NCI-H2029 (cell line): ENCODE measurements at places on chromosomes 1 and 21.

DNA sequence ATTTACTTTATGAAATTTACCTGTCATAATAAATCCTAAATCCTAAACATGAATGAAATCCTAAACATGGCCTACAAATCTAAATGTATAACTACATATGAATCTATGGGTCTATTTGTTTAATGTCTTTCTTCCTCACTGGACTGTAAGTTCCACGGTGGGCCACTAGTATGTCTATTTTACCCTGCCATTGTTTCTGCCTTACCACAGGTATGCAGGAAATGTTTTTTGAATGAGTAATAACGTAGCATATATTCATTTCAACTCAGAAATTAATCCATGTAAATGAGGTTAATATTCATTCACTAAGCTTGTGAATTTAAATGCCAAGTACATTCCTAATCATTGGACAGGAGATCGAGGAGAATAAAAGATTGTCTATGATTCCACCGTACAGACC, 35.3 kb downstream of the B3GALNT2 start:
- DNase-seq = no peak

DNA sequence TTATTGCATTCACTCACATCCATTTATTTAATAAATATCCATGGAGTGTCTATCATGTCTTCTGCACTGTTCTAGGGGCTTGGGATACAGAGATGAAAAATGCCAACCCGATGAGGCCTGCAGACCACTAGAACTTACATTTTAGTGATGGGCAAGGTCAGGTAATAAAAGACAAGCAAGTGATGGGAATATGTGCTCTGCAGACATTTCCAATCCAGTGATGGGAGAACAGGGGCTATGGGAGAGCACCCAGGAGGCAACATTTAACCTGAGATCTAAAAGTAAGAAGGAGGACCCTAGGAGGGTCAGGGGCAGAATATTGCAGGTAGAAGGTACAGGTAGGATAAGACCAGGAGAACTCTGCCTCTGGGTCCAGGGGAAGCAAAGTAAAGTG, 53.1 kb downstream of the ETS2 start:
- DNase-seq = no peak

- DNase-seq = no peak
Observed at GRCh38 chr21:33696465-33696864, 54.2 kb downstream of the ITSN1 start.

DNA sequence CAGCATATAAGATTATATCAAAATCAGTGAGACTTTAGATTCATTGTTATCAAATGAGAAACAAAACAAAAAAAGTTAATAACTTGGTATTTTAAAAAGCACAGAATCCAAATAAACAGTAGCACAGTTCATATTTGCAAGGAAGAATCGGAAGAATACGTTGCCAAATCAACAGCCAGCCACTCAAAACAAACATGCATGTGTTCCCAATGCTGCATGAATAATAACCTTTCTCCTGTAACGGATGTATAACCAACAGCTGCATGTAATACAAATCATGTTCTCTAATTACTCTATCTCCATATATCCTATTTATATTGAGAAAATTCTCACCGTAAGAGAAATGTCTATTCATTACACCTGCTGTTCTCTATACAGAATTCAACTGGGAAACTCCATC, 98.9 kb upstream of the FOXD3 start:
- no peak for DNase-seq

GRCh38 chr1:110163591-110163990, 13.3 kb downstream of the SLC6A17 start:
- peak; percentile 56 for DNase-seq

GRCh38 chr1:185376840-185377635, 60.0 kb upstream of the IVNS1ABP start:
- no peak for DNase-seq

- DNase-seq = no peak
Observed at GRCh38 chr1:166956872-166957271, 18.5 kb downstream of the ILDR2 start.
